ENCODE measurements at places on chromosomes 5 and 9.

GRCh38 chr9:127307802-127308201 is 43.2 kb downstream of the GARNL3 start:
- DNase-seq: no peak

DNA sequence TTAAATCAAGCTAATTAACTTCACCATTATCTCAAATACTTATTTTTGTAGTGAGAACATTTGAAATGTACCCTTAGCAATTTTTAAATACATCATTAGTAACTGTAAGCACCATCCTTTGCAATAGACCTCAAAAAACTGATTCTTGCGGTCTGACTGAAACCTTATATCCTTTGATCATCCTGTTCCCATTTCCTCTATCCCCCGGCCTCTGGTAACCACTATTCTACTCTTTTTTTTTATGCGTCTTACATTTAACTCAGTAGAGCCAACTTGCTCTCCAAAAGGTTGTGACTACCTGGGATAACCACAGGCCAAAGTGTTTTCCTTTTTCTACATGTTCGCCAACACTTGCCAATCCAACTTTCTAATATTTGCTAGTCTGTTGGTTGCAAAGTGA is 106.1 kb downstream of the IRX1 start:
- DNase-seq: no peak

DNA sequence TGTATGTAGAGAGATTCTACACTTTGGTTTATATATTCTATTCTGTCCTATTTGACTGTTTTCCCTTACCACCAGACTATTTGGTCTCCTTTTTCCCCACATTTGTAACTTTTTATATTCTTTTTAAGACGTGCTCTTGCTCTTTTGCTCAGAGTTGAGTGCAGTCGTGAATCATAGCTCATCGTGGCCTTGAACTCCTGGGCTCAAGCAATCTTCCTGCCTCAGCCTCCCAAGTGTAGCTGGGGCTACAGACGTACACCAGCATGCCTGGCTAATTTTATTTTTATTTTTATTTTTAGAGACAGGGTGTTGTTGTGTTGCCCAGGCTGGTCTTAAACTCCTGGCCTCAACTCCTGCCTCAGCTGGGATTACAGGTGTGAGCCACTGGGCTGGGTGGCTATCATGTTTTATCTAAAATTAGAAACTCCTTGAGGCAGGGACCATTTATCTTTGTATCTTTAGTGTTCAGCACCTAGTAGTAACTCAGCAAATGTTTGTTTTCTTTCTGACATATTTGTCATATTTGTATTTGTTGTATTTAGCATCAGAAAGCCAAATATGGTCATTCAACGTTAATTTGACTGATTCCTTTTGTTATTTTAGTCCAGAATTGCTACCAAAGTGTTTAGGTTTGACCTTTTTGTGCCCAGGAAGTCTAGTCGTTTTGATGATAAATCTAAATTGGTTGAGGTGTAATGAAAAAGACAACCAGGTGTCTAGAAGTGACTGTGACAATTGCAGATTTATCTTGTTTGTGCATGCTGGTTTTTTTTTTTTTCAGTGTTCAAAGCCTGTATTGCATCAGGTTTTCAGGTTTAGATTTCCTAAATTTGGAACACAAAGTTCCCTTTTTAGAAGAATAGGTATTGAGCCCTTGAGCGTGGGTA is 44.3 kb downstream of the ERBIN start:
- DNase-seq: no peak

- no peak for DNase-seq
These were observed 4.0 kb upstream of the ATP6V1G1 start for GRCh38 chr9:114583371-114584155.

- peak; percentile 35 for DNase-seq
These were observed 1.9 kb upstream of the SPDL1 start for GRCh38 chr5:169581580-169582227.

GRCh38 chr9:117835798-117836197 is 131.6 kb downstream of the TLR4 start:
- DNase-seq: no peak

DNA sequence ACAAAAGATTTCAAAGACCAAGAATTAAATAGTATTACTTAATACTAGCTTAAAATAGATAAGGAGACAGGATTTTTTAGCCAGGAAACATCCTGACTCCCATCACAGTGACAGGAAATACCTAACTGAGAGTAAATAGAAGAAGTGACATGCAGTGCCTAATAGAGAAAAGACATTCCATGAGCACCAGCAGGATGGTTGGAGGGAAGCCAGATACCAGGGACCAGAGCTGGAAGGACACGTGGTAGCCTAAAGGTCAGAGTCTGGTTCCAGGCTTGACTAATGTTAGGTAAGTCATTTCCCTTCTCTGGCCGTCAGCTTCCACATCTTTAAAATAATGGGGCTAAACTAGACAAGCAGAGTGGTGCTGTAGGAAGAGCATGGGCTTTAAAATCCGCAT is 41.6 kb downstream of the CDK5RAP2 start:
- DNase-seq: no peak

- no peak for DNase-seq
These were observed 123.0 kb downstream of the GALNT10 start for GRCh38 chr5:154313360-154314017.

- DNase-seq: no peak
These were observed 18.2 kb downstream of the SPACA9 start for GRCh38 chr9:132896906-132897305.

- DNase-seq: no peak
These were observed 37.0 kb downstream of the SH3PXD2B start for GRCh38 chr5:172417130-172417841.

- DNase-seq: no peak
These were observed 61.9 kb downstream of the DENND1A start for GRCh38 chr9:123868002-123868401.

- no peak for DNase-seq
These were observed 25.9 kb upstream of the CACNA1B start for GRCh38 chr9:137851516-137852267.

DNA sequence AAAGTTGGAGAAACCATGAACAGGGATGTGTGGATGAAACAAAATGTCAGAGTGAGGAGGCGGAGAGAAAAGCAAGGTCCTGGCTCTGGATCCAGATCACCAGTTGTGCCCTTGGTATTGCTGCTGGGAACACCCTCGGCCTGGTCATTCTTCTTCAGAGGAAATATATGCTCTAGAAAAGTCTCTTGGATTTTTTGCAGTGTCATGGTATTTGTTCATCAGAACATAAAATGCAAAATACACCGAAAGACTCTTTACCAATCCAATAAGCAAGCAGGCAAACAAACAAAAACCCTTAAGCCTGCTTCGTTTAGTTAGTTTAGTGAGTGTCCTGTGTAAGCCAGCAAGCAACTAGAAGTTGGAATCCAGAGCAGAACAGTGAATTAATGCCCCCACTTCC is 88.7 kb upstream of the CDH6 start:
- DNase-seq: no peak

GRCh38 chr9:91560301-91560700 is 136.7 kb upstream of the NFIL3 start:
- no peak for DNase-seq

DNA sequence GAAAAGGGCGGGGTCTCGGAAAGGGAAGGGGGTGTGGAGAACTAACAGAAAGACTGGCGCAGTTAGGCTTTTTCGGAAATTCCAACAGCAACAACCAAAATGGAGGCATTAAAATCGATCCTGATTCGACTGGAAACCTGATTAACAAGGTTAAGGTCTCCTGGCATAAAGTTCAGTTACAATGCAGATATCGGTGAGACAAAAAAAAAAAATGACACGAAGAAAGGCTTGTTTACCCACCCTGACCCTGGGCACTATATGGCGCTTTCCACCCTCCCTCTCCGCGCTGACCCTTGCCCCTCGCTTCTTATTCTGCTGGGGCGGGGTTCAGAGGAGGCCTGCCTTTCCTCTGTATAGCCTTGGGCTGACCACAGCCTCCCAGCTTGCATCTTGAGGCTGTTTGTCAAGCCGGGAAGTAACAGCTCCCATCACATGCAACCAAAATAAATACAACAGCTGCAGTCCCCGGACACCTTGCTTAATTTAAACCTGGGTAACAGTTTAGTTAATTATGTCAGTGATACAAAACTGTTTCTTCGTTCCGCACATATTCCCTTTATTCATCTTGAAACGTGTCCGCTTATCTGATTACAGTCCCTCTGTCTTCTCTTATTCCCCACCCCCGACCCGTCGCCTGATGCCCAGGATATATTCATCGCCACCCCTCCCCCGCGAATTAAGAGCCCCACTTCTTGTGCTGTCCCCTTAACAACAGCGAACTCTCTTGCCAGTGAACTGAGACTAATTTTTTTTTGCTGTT is 795 bp upstream of the PJA2 start:
- DNase-seq: peak; percentile 37

- no peak for DNase-seq
These were observed 1.1 kb upstream of the PROB1 start for GRCh38 chr5:139395844-139396640.

- DNase-seq: no peak
These were observed 64.8 kb downstream of the SMIM15 start for GRCh38 chr5:61097465-61097864.

DNA sequence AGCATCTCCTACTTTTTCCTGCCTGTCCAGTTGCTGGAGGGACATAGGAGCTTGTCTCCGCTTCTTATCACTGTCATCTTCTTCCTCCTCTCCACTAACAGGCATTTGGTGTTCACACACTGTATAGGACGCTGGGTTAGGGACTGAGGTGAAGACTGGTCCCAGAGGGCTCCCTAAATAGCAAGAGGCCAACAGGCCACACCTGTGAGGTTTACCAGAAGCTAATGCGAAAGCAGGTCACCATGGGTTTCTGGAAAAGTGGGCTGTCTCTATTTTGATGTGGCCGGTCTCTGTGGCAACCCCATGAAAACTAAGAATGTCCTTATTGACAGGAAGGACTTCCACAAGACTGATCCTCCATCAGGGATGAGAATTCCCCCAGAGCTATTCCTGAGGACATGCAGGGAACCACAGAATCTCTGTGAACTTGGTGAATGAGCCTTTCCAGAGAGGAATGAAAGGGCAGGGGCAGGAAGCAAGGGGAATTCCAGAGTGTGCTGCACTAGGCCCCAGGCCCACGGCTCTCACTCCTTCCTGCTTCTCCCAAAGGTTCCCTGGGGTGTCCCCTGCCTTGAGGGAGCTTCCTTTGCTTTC is 61.7 kb downstream of the DAP start:
- DNase-seq: no peak

DNA sequence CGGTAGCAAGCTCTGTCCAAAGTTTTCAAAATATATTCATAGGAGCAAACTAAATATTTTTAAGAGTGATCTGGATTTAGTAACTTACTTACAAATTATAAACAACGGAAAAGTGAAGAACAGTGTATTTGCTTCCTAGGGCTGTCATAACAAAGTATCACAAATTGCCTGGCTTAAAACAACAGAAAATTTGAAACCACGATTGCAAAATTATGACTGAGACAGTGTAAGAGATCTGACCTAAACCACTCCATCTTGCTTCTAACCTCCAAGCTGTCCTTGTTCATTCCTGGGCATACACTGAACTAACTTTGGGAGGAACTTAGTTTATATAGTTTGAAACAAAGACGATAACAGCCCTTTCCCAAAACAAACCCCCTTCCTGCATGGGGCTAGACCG is 202.0 kb upstream of the CDH6 start:
- no peak for DNase-seq

DNA sequence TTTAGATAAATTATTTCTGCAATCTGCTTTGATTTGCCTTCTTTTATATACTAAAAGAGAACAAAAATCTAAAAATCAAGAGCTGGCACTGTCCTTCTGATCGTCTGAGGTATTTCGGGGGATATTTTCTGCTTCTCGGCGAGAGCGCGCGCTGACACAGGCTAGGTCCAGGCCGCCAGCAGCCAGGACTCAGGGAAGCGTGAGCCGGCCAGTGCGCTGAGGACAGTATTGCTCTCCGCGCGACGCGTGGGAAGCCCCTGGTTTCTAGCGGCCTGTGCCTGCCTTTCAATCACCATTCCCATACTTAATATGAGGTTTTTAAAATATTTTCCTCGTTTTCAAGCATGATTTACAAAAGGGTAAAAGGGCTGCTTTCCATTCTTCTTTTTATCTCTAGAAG is 307.3 kb upstream of the IRX1 start:
- DNase-seq: no peak

DNA sequence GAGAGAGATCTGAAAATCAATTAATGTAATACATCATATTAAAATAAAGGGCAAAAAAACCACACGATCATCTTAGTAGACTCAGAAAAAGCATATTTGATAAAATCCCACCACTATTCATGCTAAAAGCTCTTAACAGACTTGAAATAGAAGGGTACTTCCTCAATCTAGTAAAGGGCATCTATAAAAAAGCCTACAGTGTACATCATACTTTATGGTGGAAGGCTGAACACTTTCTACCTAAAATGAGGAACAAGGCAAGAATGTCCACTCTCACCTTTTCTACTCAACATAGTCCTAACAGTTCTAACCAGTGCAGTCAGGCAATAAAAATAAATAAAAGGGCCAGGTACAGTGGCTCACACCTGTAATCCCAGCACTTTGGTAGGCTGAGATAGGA is 38.9 kb downstream of the POLK start:
- no peak for DNase-seq

DNA sequence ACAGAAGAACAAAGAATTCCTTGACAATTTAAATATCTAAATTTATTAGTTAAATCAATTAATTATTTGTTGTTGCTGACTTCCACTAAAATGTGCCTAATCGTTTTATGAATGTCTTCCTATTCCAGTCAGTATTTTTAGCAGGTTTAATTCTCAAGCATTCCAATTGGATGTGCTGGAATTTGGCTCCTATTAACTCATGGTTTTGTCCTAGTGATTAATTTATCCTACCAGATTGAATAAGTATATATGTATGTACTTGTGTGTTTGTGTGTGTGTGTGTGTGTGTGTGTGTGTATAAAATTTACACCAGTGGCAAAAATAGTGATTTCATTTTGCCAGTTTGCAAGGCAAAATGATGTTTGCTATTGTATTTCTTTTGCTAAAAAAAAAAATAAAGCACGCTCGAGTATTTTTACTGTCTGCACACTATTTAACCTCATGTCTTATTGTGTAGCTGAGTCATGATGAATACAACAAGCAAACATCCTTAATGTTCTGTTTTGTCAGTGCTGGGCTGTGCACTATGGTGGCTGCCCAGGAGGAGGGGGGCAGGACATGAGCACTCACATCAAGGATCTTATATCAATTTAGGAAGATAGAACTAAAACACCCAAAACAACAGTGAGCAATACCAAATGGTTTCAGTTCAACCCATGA is 375.5 kb downstream of the PDE4D start:
- DNase-seq: no peak

GRCh38 chr9:134205672-134206310 is 41.4 kb upstream of the RNU6ATAC start:
- DNase-seq: peak; percentile 16
